ENCODE measurements at places on chromosomes 12 and 14.

GRCh38 chr12:98294051-98294805 lies 221.2 kb upstream of the TMPO start:
- no peak for DNase-seq

GRCh38 chr12:66188584-66189485 lies at the start of gene IRAK3:
Gene IRAK3, plus strand, starts transcription at chr12:66189214. Its CDS starts 86 bp downstream, at chr12:66189300.
- peak; percentile 15 for DNase-seq

DNA sequence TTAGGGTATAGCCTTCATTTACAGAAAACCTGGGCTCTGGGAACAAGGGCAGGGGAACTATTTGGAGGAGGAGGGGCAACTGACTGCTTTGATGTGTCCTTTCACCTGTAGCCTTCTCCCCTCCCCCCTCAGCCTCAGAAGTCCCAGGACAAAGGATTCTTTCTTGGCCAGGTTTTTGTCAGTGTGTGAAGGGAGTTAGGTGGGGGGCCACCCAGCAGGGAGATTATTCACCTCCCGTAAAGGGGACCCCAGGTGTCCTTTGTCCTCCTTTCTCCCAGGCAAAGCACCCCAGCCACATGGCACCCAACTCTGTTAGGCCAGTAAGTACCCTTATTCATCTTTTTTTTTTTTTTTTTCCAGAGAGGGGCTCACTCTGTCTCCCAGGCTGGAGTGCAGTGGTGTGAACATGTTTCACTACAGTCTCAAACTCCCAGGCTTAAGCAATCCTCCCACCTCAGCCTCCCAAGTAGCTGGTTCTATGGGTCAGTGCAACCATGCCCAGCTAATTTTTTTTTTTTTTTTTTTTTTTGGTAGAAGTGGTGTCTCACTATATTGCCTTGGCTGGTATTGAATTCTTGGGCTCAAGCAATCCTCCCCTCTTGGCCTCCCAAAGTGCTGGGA lies 723 bp upstream of the NFE2 start:
- no peak for DNase-seq

DNA sequence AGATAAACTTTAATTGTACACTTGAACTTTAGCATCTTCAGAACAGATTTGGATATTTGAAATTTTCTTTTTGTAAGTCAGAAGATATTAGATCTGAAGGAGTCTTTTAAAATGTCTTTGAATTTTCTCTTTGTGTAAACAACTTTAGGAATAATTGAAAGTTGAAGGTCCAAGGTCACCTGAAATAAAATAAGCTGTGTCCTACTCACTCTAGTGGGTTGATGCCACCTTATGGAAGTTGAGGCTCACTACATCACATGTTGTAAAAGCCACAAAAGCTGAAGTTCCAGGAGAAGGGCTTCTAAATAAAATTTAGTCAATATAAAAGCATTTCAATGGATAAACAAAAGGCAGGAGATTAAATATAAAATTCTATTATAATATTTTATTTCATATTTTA lies 122.0 kb upstream of the ATXN7L3B start:
- DNase-seq = no peak

- DNase-seq = no peak
Measured at GRCh38 chr14:101246894-101247841, 314.1 kb upstream of the DIO3 start.

- no peak for DNase-seq
Measured at GRCh38 chr14:63686926-63687325, 40.9 kb downstream of the SGPP1 start.

- peak; percentile 94 for DNase-seq
Measured at GRCh38 chr12:127284870-127285431, 982.0 kb upstream of the TMEM132C start.

- no peak for DNase-seq
Measured at GRCh38 chr14:72443256-72443655, 450.6 kb downstream of the DPF3 start.

Measured in GM04504 (cell line).